ENCODE measurements at places on chromosomes 6 and 20.

- DNase-seq, result no peak
Observed at GRCh38 chr20:19767070-19767469, 9.0 kb downstream of the RIN2 start.

DNA sequence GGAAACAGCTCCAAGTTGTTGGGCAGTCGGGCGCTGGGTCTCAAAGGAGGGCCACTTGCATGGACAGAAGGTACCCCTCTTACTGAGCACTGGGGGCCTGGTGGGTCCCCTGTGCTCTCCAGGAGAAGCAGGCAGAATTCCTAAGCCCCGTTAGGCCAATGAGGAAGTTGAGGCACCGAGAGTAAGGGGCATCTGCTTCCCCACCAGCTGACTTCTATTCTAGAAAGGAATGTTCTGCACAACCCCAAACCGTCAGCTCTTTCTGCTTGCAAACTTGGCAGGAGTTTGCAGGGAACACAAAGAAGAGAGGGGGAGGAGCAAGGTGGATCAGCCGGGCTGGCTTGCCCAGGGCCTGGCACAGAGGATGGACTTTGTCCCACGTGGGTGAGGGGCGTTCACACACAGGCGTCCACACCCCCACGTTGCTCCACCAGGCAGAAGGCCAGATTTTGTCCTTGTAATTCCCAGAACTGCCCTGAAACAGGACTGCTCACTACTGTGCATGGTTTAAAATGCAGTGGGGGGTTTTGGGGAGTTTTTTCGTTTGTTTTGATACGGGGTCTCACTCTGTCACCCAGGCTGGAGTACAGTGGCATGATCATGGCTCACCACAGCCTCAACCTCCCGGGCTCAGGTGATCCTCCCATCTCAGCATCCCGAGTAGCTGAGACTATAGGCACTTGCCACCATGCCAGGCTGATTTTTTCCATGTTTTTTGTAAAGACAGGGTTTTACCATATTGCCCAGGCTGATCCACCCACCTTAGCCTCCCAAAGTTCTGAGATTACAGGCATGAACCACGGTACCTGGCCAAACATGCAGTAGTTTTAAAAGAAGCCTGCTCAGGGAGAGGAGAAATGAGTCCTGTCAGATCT, 93.3 kb downstream of the SNX5 start:
- no peak for DNase-seq

DNA sequence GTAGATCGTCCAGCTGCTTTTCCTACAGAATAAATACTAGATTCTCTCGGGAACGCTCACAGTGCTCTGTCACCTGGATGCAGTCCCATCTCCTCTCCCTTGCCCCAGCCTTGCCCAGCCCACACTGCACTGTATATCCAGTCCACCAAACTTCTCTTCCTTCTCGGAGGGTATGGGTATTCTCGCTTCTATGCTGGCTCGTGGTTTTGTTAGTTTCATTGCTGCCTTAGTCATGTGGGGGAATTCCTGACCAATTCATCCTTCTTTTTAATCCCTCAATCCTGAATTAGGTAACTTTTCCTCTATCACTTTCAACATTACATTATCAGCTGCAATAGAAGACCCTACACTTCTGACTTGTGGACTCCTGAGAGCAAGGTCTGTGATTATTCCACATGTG, 252.4 kb downstream of the GMDS start:
- DNase-seq, result no peak

DNA sequence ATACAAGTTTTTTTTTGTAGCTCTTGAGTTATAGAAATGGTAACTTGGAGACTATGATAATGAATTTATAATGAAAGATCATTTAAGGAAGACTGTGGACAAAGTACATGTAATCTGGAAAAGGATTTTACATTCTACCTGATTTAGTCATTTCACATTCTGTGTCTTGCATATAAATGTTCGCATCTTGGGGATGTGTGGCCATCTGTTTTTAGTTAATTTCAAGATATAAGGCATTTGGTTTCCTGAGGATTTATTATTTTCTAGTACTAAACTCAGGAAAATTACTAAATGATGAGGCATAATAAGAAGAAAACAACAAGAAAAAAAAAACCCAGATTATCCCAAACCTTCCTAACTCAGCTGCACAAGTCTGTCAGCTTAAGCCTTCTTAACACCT, 112.7 kb upstream of the PRL start:
- no peak for DNase-seq

DNA sequence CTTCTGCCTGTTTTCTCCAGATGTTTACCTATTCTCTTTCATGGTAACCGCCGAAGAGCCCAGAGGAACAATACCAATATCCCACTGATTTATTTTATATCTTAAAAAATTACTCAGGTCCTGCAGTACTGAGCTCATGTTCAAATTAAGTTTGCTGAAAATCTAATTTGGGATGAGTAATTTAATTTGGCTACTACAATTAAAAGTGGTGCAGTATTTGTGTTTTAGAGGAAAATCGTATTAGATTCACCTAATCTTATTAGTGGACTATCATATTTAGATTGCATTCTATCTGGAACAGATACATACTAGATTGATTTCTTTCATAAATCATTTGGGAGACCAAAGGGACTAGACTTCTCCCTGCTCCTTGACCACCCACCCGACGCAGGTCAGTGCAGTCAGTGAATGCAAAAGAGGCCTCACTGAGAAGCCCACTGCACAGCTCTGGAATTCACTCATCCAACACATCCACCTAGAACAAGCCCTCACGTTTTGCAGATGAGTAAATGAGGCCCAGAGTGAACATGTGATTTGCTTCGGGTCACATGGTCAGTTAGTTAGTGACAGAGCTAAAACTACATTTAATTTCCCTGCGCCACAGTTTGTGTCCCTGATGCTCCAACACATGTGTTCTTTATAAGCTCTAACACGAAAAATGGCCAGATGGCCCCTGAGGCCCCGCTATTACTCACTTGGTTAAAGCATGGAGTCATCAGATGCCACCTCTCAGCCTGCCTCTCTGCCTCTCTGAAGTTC, 101.8 kb downstream of the TRERF1 start:
- no peak for DNase-seq

GRCh38 chr6:91886183-91886795, 1299.4 kb upstream of the MAP3K7 start:
- no peak for DNase-seq

- no peak for DNase-seq
Observed at GRCh38 chr6:95576998-95577303, 384 bp upstream of the MANEA start.

DNA sequence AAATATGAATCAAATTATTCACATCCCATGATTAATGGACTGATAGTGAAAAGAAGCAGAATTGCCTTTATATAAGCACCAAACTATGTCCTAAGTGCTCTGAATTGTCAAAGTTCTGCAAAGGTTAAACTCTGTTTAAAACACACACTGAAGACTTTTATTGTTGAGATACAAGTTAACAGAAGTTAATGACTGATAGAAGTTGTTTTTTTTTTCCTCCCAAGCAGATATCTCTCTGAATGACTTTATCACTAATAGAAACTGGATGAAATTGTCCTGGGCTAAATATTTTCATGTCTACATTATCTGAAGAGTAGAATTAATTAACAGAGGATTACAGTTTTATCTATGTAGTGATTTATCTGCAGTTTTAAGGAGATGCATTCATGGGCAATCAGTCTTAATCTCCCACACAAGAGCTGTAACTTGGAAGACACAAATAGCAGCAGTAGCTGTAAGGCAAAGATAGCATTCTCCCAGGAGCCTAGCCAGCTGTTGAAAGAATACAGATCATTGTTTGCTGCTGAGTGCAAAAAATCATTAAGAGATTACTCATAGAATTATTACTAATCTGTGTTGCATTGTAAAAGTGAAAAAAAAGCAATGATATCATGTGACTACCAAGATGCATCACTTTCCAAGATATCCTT, 49.9 kb downstream of the BMP5 start:
- DNase-seq, result no peak

DNA sequence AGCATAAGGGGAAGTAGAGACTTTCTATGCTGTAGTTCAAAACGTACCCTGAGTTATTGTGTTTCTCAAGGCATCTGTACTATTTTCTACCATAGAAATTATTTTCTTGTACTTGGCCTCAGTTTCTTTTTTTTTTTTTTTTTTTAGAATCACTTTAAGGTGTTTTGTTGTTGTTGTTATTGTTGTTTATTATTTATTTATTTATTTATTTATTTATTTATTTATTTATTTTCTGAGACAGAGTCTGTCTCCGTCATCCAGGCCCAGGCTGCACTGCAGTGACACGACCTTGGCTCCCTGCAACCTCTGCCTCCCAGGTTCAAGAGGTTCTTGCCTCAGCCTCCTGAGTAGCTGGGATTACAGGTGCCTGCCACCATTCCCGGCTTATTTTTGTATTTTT, 179.1 kb downstream of the GRIK2 start:
- DNase-seq, result no peak

GRCh38 chr6:162940426-162940825, 212.7 kb downstream of the PACRG start:
- DNase-seq, result no peak

GRCh38 chr6:162178266-162178665, 549.3 kb downstream of the PRKN start:
- DNase-seq, result no peak

- DNase-seq, result peak; percentile 90
Observed at GRCh38 chr20:31606804-31607639, 1.9 kb downstream of the ID1 start.

DNA sequence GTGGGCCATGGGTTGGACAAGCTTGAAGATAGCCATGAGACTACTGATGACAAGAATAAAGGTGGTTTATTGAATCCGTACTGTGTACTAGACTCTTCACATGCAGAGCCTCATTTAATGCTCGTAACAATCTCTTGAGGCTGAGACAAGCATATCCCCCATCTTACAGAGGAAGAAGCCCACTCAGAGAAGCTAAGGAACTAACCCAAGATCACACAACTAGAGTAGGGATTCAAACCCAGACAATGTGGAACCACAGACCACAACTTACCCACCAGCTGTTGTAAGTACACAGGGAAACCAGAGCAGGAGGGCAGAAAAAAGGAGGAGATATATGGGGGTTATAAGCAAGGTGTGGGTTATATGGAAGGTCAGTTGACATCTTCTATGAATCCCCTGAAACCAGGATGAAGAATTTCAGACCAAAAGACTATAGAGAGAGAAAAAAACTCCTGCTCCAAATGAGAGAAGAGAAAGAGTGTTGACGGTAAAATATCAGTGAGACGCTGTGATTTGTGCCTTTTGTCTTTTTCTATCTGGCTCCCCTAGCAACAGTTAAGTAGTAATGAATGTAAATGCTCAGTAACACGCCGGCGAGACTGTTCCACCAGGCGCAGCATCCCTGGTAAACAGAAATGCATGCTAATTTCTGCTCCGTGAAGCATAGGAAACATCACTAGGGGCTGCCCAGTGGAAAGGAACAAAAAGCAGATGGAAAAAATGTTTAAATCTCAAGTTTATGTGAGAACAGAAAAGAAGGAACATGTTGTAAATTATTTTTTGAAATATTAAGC, 80.1 kb upstream of the SLC22A16 start:
- no peak for DNase-seq

GRCh38 chr20:52972965-52973819, 1.0 kb downstream of the TSHZ2 start:
- no peak for DNase-seq

DNA sequence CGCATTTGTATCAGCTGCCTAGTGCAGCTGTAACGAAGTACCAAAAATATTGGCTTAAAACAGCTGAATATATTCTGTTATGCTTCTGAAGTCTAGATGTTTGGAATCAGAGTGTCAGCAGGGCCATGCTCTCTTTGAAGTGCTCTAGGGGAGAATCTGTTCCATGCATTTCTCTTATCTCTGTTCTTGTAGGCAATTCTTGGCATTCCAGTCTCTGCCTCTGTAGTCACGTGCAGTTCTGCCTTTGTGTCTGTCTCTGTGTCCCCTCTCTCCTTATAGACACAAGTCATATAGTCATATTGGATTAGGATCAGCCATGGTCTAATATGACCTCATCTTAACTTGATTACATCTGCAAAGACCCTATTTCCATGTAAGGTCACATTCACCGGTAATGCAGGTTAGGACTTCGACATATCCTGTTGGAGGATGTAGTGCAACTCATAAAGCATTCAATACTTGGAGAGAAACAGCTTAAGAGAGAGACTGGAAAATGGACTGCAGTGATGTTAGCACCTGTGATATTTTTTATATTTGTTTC, 18.6 kb downstream of the FAM83B start:
- no peak for DNase-seq

DNA sequence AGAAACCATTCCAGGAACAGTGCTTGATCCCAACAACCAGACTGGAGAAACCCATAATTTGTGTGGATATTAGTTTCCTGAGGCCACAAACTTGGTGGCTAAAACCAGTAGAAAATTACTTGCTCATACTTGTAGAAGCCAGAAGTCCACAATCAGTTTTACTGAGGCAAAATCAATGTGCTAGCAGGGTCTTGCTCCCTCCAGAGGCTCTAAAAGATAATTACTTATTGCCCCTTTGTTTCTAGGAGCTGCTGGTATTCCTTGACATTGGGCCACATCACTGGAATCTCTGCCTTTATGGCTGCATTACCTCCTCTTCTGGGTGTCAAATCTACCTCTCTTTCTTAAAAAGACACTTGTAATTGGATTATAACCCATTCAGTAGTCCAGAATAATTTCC, 142.2 kb upstream of the SAMD5 start:
- no peak for DNase-seq

- DNase-seq, result no peak
Observed at GRCh38 chr6:1933292-1933691, 312.1 kb downstream of the GMDS start.

GRCh38 chr20:49973981-49974380, 8.8 kb upstream of the SNAI1 start:
- DNase-seq, result no peak

DNA sequence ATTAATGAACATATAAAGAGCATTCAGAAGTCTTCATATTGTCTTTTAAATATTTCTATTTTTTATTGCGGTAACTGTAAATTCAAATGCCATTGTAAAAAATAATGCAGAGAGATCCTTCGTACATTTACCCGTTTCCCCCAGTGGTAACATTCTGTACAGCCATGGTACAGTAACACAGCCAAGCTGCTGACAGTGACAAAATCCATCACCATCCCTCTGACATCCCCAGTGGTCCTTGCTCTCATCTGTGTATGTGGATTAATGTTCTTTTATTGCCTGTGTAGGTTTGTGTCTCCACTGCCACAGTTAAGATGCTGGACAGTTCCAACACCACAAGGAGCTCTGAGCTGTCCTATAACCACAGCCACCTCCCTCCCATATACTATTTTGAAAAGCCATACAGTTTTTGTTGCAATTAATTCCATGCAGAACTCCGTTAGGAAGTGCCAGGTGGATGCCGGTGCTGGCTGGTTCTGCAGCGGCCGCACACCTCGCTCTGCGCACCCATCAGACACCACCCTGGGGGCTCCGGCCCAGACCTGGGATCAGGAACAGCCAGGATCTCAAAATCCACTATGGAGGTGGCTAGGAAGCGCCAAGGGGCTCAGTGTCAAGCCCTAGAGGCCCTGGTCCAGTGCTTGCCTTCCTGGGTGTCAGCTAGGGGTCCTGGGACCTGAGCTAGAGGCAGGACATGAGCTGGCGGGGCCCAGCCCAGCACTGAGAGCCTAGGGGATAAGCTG, 93.1 kb upstream of the PMEPA1 start:
- no peak for DNase-seq

GRCh38 chr6:46720401-46720800, 14.8 kb downstream of the PLA2G7 start:
- DNase-seq, result no peak

GRCh38 chr20:58649288-58650180, 1.5 kb upstream of the STX16 start:
- no peak for DNase-seq

GRCh38 chr20:18416486-18416885, 50.3 kb downstream of the DZANK1 start:
- no peak for DNase-seq

GRCh38 chr6:69894578-69895347, 28.4 kb downstream of the COL19A1 start:
- no peak for DNase-seq
